ENCODE measurements at places on chromosomes 13 and 19. TPM values are rescaled to one million over a fixed set of nuclear protein-coding genes. Genes with fewer than 3 reads are reported as not detected.

Gene RFPL4A
- polyA plus RNA-seq: 0.32 TPM

Gene ZNF69
- polyA plus RNA-seq: 3.1 TPM

Gene BRME1
- polyA plus RNA-seq: 4.3 TPM

Gene ZNF578
- polyA plus RNA-seq: 4.1 TPM

- H3K27me3 ChIP-seq: no peaks in the 10 kb centered on the region
- H3K36me3 ChIP-seq: no peaks in the 10 kb centered on the region
- DNase-seq: no peak
- no peak overlapping the region for H3K27ac ChIP-seq
- H3K4me3 ChIP-seq: no peak overlapping the region
- H3K4me1 ChIP-seq: peaks cover 6% of the 10 kb centered on the region
These were observed 133.0 kb upstream of the FRY start for GRCh38 chr13:31898378-31899071.

DNA sequence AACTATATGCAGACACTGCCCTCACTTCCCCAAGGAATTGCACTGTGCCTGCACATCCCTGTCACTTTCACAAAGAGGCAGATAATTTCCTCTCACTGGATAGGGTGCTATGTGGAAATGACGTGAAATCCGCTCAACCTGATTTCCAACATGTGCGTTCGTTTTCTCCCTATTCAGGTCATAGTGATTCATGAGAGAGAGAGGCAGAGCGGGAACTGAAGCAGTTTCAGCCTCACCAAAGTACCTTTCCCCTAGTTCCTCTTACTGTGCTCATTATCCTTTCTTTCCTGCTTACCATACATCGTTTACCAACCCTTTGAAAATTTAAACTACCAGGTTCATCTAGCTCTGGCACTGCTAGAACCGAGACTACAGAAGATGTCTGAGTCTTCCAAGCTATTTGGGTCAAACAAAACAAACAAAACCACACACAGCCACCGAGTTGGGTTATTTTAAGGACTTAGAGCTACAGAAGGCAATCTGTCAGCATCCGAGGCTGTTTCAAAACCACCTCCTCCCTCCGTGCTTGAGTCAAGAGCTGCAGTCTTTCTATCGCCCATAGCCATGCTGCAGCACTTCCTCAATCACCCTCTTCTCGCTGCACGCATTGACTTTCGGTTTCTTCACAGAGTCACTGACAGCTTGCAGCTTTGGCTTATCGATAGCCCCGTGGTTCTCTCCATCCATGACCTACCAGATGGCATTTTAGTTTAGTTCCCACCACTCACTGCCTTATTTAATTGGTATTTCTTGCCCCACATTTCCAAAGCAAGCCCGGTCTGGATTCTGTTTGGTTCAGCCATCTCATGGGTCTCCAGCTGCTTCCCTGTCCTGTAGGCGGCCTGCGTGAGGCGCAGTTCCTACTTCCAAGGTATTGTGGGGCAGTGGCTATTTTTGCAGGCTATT is 1395.8 kb downstream of the EFNB2 start:
- H3K27ac ChIP-seq: peak overlapping the region; percentile 36
- H3K36me3 ChIP-seq: no peaks in the 10 kb centered on the region
- no peaks in the 10 kb centered on the region for H3K27me3 ChIP-seq
- H3K4me1 ChIP-seq: no peaks in the 10 kb centered on the region

- H3K4me1 ChIP-seq: peaks cover 17% of the 10 kb centered on the region
- H3K36me3 ChIP-seq: peaks cover 3% of the 10 kb centered on the region
- no peaks in the 10 kb centered on the region for H3K27me3 ChIP-seq
- H3K27ac ChIP-seq: peak overlapping the region; percentile 62
- no peak for DNase-seq
- H3K4me3 ChIP-seq: no peak overlapping the region
These were observed 112.3 kb downstream of the LRCH1 start for GRCh38 chr13:46665248-46665632.

- H3K4me3 ChIP-seq: no peak overlapping the region
- H3K4me1 ChIP-seq: no peaks in the 10 kb centered on the region
- no peak for DNase-seq
- H3K27ac ChIP-seq: no peak overlapping the region
- H3K27me3 ChIP-seq: peaks cover 8% of the 10 kb centered on the region
- no peaks in the 10 kb centered on the region for H3K36me3 ChIP-seq
These were observed 12.8 kb downstream of the CHST8 start for GRCh38 chr19:33634361-33635091.

DNA sequence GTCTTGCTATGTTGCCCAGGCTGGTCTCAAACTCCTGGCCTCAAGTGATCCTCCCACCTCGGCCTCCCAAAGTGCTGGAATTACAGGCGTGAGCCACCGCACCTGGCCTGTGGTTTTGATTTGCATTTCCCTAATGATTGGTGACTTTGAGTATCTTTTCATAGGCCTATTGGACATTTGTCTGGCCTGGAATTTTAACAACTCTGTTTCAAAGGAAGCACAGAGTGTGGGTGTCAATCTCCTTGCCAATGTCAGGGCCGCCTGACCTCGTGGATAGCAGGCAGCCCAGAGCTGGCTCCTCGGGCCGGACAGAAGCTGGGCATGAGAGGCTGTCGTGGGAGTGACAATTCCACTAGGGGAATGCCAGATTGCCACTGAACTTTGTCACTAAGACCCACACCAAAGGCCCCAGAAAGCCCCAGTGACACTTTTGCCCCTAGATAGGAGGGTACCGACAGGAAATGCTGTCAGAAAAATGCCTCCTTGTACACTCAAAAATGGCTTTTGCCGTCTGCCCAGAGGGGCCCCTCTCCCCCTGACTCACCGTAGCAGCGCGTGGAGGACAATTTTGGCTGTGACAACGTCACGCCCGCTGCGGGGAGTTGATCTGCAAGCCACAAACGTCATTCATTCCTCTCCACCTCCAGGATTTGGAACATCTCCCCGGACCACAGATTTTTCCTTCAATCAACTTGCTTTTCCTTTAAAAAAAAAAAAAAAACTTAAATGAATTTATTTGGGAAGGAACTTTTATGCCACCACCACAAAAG is 11.7 kb upstream of the ADGRE5 start:
- H3K36me3 ChIP-seq: no peaks in the 10 kb centered on the region
- peak; percentile 67 for DNase-seq
- peaks cover 17% of the 10 kb centered on the region for H3K4me1 ChIP-seq

- DNase-seq: no peak
- H3K4me3 ChIP-seq: no peak overlapping the region
- H3K4me1 ChIP-seq: no peaks in the 10 kb centered on the region
- no peak overlapping the region for H3K27ac ChIP-seq
These were observed 16.2 kb upstream of the MBNL2 start for GRCh38 chr13:97205982-97206381.

- no peak for DNase-seq
- peaks cover 7% of the 10 kb centered on the region for H3K4me1 ChIP-seq
- peaks cover 13% of the 10 kb centered on the region for H3K27me3 ChIP-seq
These were observed 60.6 kb downstream of the COLGALT1 start for GRCh38 chr19:17615889-17616685.

GRCh38 chr13:114089751-114090400 is 42.5 kb downstream of the RASA3 start:
- H3K4me1 ChIP-seq: no peaks in the 10 kb centered on the region
- peaks cover 3% of the 10 kb centered on the region for H3K36me3 ChIP-seq
- no peak overlapping the region for H3K27ac ChIP-seq
- H3K27me3 ChIP-seq: no peaks in the 10 kb centered on the region
- no peak overlapping the region for H3K4me3 ChIP-seq

DNA sequence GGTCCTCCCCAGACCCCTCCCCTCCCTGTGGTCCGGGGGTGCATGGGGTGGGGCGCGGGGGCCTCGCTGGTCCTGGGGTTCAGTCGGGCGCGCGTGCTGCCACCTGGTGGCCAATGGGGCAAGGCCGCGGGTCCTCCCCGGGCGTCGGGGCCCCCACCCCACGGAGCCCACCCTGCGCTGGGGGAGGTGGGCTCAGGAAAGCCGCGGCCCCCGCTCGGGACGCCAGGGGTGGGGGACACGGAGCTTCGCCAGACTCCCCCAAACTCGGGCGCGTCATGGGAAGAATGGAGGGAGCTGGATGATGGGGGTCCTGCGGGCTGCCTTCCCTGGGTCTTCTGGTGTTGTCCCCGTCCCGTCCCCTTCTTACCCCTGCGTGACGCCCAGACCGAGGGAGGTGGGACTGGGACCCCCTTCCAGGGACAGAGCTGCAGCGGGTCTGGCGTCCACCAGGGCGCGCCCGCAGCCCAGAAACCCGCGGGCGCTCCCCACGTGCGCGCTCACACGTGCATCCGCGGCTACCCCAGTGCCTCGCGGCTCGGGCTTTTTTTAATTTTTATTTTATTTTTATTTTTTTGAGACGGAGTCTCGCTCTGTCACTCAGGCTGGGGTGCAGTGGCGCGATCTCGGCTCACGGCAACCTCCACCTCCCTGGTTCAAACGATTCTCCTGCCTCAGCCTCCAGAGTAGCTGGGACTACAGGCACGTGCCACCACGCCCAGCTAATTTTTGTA is 19.8 kb upstream of the TCF3 start:
- DNase-seq: peak; percentile 43
- H3K27ac ChIP-seq: no peak overlapping the region
- H3K4me3 ChIP-seq: peak overlapping the region; percentile 22
- H3K36me3 ChIP-seq: no peaks in the 10 kb centered on the region

DNA sequence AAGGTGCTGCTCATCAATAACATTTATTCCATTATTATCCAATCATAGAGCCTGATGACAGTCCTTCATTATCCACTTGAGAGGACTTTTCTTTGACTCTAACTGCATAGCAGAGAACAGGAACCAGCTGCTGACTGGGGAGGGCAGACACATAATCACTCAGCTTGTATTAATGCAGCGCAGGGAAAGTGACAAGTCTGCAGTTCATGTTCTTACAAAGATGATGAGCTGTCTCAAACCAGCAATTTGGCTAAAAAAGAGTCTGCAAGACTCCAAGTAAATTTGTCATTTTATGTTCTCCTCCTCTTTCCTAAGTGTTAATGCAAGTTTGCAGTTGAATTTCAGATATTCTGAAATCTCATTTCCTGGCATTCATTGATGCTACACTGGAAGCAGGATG is 40.0 kb upstream of the CBY2 start:
- no peaks in the 10 kb centered on the region for H3K36me3 ChIP-seq
- H3K27ac ChIP-seq: no peak overlapping the region
- DNase-seq: no peak
- H3K4me1 ChIP-seq: no peaks in the 10 kb centered on the region

GRCh38 chr13:37175996-37176395 is 70.5 kb upstream of the CSNK1A1L start:
- no peak overlapping the region for H3K27ac ChIP-seq
- H3K4me3 ChIP-seq: no peak overlapping the region
- peak; percentile 81 for DNase-seq
- H3K36me3 ChIP-seq: no peaks in the 10 kb centered on the region
- H3K27me3 ChIP-seq: no peaks in the 10 kb centered on the region

- peak; percentile 73 for DNase-seq
- H3K27me3 ChIP-seq: no peaks in the 10 kb centered on the region
- H3K36me3 ChIP-seq: peaks cover 25% of the 10 kb centered on the region
- H3K4me3 ChIP-seq: no peak overlapping the region
These were observed 20.7 kb downstream of the SH3GL1 start for GRCh38 chr19:4379383-4380253.

- no peaks in the 10 kb centered on the region for H3K36me3 ChIP-seq
- DNase-seq: no peak
- H3K27me3 ChIP-seq: no peaks in the 10 kb centered on the region
- no peak overlapping the region for H3K4me3 ChIP-seq
- H3K4me1 ChIP-seq: no peaks in the 10 kb centered on the region
These were observed 15.5 kb downstream of the ZNF211 start for GRCh38 chr19:57648331-57649003.

DNA sequence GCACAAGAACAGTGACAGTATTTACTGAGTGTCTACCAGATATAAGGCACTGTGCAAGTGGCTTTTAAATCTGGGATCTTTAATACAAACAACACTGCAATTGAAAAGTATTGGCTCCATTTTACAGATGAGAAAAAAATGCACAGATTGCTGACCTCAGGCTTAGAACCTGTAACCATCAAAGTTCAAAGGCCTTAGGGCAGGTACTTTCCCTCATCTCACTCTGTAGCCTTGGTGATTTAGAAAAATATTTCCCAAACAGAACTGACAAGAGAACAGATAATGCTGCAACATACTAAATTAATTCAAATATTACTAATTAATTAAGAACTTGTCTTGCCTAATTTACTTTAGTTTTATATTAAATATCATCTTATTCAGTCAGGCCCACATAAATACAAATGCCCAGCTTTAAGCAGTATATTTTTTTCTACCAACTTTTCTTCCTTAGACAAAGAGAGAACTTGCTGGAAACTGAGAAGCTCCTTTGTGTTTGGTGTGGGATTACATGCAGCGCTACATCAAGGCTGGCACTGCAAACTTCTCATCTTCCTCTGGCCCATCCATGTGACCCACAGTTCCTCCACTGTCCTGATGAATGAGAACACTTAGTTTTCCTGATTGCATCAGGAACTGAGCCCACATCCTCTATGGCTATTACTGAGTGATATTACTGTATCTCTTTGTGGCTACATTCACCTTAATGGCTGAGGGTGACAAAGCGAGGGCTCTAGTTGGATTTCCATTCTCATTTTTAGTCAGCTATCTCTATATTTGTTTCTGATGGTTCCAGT is 302.1 kb downstream of the ENOX1 start:
- H3K4me1 ChIP-seq: peaks cover 6% of the 10 kb centered on the region
- no peaks in the 10 kb centered on the region for H3K27me3 ChIP-seq
- peak; percentile 43 for DNase-seq
- H3K36me3 ChIP-seq: no peaks in the 10 kb centered on the region
- H3K27ac ChIP-seq: no peak overlapping the region
- no peak overlapping the region for H3K4me3 ChIP-seq

- no peak overlapping the region for H3K4me3 ChIP-seq
- H3K4me1 ChIP-seq: no peaks in the 10 kb centered on the region
- H3K27ac ChIP-seq: no peak overlapping the region
- no peaks in the 10 kb centered on the region for H3K36me3 ChIP-seq
These were observed 244.0 kb upstream of the RXFP2 start for GRCh38 chr13:31495336-31495735.

DNA sequence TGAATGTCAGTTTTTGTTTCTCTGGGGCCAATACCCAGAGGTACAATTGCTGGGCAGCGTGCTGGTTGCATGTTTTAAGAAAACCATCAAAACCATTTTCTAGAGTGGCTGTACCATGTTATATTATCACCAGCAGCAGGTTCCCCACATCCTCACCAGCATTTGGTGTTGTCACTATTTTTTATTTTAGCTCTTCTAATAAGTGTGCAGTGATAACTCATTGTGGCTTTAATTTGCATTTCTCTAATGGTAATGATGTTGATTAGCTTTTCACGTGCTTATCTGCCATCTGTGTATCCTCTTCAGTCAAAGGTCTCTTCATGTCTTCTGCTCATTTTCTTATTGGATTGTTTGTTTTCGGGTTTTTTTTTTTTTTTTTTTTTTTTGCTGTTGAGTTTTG is 21.9 kb downstream of the PAK4 start:
- no peak overlapping the region for H3K27ac ChIP-seq
- no peak overlapping the region for H3K4me3 ChIP-seq
- DNase-seq: no peak

All from muscle of leg (tissue), 16 donors.